ENCODE measurements at places on chromosomes 6 and 20.

- DNase-seq = no peak
Measured at GRCh38 chr6:22401932-22402331, 105.1 kb upstream of the PRL start.

GRCh38 chr6:79385893-79386292 lies 151.3 kb downstream of the LCA5 start:
- DNase-seq = no peak

- no peak for DNase-seq
Measured at GRCh38 chr20:34834459-34834893, 9.0 kb upstream of the NCOA6 start.

DNA sequence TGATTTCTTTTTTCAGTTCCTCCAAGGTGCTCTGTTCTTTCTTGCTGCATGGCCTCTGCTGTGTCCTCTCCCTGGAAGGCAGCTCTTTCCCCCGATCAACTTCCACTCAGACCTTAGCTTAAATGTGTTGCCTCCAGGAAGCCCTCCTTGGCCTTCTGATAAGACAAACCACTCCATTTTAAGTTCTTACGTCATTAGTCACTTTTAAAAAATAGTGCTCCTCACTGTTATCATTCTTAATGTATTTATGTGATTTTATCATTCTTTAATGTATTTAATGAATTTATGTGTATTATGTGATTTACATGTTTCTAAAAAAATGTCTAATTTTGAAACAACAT lies 12.2 kb upstream of the MANBAL start:
- DNase-seq = no peak

- DNase-seq = no peak
Measured at GRCh38 chr6:93416571-93417420, 2.6 kb downstream of the EPHA7 start.

DNA sequence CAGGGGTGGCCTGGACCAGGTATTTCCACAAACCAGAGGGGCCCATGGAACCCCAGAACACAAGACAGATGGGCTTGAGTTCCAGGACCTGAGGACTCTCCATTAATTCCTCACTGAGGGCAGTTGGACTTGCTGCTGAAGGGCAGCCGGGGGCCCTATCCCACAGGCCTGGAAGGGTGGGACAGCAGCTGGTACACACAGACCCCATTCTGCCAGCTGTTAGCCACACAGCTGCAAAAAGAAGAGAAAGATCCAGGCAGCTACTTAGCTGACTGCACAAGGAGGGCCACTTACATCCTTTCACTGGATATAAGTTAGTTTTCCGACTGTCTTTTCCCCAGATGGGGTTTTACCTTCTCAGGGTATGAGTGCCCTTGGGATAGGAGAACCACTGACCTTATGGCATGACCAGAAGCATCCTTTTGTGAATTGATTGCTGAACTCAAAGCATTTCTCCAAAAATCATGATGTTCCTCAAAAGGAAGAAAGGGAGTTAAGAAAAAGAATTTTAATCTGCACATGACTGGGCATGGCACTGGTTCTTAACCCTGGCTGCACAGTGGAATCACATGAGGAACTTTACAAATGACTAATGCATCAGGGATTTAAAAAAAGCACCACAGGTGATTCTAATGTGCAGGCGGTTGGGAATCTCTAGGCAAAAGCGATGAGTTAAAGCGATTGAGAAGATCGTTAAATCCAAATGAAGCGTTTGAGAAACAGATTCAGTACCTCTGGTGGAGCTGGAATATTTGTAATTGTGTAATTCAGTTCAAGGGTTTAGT lies 199.4 kb downstream of the TFAP2A start:
- DNase-seq = no peak

- DNase-seq = no peak
Measured at GRCh38 chr6:15303920-15304291, 58.0 kb downstream of the JARID2 start.

GRCh38 chr6:36195471-36196112 lies 952 bp upstream of the BRPF3 start:
- DNase-seq = no peak

GRCh38 chr20:36467076-36467999 lies 74.0 kb upstream of the MYL9 start:
- DNase-seq = no peak

DNA sequence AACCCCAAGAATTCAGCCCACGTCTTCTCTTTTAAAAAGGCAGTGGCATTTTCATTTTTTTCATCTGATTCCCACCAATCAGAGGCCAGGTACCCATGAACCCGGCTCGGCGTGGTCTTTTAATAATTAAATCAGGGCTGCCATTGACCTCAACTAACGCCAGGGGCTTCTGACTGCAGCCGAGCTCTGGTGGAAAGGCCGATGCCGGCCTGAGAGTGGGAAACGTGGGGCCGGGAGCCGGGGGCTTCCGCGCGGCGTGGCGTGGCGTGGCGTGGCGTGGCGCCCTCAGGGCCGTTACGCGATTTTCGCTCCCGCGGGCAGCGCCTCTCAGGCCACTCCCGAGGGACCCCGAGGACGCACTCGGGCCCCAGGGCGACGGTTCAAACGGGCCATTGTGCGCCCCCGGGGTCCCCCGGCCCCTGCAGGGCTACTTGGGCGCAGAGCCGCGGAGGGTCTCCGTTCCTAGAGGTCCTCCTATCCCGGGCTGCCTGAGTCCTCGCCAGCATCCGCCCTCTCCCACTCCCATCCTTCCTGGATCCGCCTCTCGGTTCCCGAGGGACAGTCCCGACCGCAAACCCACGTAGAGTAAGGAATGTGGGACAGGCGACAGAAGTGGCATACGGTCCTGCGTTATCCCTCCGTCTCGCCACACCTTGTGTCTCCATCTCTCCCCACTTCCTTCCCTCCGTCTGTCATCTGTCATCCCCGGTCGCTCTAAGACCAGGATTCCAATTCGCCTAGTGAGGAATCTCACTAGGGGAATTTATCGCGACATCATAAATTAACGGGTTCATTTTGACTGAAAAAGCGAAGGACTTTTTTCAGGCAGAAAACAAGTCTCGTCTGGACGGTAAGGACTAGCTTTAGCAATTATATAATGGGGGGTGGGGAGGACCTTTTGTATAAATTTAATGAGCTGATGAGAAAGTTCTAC lies 876 bp upstream of the TBPL1 start:
- peak; percentile 48 for DNase-seq

DNA sequence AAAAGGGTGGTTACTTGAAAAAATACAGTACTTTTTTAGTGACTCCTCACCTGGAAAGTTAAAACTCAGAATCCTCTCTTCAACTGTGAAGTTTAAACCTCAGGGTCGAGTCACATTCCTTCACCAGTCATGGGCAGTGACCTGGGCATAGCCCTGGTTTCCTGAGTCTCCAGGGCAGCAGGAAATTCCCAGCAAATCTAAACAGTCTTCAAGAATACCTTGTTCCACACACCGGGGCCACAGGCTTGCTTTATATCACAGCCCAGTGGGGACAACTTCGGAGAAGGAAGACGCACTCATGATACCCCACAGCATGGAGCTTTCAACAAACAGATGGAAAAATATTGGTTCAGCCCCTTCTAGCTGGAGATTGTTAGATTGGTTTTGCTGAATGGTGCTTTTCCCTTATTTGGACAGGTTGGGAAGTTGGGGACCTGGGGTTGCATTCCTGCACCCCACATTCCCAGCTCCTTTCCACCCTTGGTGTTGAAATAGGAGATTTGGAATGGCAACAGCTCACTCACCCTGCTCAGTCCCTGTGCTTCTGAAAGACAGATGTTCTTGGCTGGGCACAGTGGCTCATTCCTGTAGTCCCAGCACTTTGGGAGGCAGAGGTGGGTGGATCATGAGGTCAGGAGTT lies 113.0 kb upstream of the TMEM170B start:
- no peak for DNase-seq

- DNase-seq = no peak
Measured at GRCh38 chr20:49729780-49730179, 16.1 kb upstream of the B4GALT5 start.

- no peak for DNase-seq
Measured at GRCh38 chr6:107536180-107536961, 46.5 kb downstream of the SOBP start.

GRCh38 chr6:158782432-158783166 lies 36.6 kb downstream of the EZR start:
- DNase-seq = no peak

GRCh38 chr6:168127384-168127868 lies 48.4 kb upstream of the FRMD1 start:
- DNase-seq = no peak

DNA sequence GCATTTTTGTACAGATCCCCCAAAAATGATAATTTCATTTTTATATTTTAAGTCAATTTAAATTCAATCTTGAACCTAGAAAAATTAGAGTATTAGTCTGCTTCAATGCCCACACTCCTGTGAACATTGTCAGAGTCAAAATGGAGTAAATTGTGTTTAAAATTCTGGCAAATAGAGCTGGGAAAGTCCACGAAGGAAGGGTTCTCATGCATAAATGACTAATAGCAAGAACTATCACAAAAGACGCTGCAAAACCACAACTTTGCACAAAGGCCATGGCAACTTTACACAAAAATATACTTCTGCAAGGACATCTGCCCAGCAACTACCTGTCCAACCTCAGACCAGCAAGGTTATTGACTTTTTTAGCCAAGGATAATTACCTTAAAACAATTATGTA lies 203.2 kb upstream of the SMLR1 start:
- no peak for DNase-seq

GRCh38 chr6:157500022-157500421 lies 119.0 kb downstream of the ZDHHC14 start:
- DNase-seq = no peak

GRCh38 chr6:51675020-51675921 lies 412.1 kb downstream of the PKHD1 start:
- DNase-seq = no peak

DNA sequence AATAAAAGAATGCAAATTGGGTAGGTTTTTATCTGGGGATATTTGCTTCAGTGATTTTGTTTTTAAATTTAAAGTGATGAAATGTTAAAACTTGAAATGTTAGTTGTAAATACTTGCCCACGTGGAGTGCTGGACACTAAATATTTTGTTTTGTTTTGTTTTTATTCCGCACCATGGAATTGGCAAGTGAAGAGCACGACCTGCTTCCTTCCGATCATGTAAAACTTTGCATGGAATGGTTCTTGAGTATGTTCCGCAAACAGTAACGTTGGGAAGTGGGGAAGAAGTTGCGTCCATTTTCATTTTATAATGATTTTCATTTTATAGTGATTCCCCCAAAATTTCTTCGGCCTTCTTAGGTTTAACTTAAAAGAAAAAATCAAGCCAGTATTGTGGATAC lies 765 bp downstream of the IRAK1BP1 start:
- DNase-seq = no peak

DNA sequence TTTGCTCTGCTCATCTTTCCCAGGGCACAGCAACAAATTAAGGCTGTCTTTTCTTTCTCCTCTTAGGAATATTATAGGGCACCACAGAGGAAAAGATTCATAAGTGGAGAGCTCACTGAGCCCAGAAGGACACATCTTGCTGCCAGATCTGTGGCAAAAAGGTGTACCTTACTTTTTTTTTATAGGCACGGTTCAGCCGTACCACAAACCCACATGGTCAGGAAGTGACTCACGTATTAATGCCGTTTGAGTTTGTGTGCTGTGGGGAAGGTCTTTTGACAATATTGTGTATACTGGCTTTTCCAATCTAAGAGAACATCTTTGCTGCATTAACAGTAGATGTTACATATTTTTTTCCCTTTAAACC lies 28.4 kb downstream of the PAQR8 start:
- DNase-seq = no peak

- DNase-seq = no peak
Measured at GRCh38 chr20:18669241-18670019, 81.6 kb downstream of the DTD1 start.

- DNase-seq = no peak
Measured at GRCh38 chr6:162092816-162093502, 634.6 kb downstream of the PRKN start.

DNA sequence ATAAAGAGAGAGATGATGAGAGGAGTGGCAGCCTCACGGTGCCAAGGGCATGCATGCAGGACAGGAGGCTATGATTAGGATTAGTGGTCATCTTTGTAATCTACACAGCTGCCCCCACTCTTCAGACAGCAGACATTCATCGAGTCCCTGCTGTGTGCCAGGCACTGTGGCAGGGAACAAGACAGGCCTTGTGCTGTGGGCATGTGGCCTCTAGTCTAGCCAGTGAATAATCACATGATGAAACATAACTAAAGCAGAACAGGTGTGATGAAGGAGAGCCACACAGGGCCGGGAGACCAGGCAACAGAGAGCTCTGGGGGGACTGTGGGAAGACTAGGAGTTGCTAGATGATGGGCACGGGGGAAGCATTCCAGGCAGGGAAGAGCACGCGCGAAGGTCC lies 22.2 kb downstream of the TOX2 start:
- no peak for DNase-seq

- no peak for DNase-seq
Measured at GRCh38 chr6:41508479-41508878, 37.7 kb upstream of the FOXP4 start.

- no peak for DNase-seq
Measured at GRCh38 chr6:154921482-154921881, 73.6 kb upstream of the TIAM2 start.

DNA sequence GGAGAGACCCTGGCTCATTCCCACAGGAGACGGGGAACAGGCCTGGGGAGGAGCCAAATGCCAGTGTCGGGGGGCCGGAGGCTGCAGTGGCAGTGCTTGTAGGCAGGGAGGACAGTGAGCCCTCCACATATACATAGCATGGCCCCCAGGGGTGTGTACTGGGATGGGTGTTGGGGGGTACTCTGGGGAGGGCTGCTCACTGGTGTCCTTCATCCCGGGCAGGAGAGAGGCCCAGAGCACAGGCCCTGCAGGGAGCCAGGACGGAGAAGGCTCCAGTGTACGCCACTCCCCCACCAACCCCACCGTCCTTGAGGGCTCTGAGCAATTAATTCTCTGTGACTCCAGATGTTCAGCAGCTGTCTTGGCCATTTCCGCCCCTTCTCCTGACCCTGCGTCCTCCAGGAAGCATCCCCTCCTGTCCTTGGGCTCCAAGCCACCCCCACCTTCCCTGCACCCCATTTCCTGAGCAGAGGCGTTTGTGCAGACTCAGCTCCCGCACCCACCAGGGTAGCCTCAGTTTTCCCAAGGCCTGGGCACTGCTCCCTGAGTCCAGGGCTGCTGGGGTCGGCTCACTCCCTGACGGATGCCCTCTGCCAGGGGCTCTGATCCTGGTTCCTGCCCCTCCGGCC lies 3.4 kb upstream of the ABHD16B start:
- no peak for DNase-seq

DNA sequence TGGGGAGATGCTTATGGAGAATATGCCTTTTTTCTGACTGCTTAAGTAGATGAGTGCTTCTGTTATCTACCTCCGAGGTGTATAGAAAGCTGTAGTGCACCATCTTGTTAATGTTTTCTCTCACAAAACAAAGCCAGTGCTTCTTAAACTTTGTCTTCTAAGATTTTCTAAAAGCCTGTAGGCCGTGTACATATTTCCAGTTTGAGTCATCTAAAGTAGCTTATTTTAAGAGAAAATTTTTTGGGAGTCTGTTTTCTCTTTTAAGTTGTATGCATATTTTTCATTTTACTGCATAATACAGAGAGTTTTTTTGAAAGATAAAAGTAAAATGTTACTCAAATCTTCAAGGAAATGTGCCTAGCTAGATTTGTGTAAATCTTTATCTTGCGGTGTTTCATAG lies 151.7 kb downstream of the GRIK2 start:
- DNase-seq = no peak
